ENCODE measurements at places on chromosomes 5 and 9. TPM values are rescaled to one million over a fixed set of nuclear protein-coding genes. Genes with fewer than 3 reads are reported as not detected.

The TXNDC8 gene
- not detected for total RNA-seq

- DNase-seq, result no peak
- peaks cover 40% of the 10 kb centered on the region for H3K36me3 ChIP-seq
- no peaks in the 10 kb centered on the region for H3K27me3 ChIP-seq
- no peaks in the 10 kb centered on the region for H3K4me1 ChIP-seq
- H3K27ac ChIP-seq, result no peak overlapping the region
- H3K4me3 ChIP-seq, result no peak overlapping the region
These were observed 12.5 kb downstream of the COMMD10 start for GRCh38 chr5:116097301-116097700.

The KLHL3 gene
- total RNA-seq, result 5.7 TPM

The CCDC192 gene
- not detected for total RNA-seq

The ZNG1A gene
- total RNA-seq, result 56.4 TPM

DNA sequence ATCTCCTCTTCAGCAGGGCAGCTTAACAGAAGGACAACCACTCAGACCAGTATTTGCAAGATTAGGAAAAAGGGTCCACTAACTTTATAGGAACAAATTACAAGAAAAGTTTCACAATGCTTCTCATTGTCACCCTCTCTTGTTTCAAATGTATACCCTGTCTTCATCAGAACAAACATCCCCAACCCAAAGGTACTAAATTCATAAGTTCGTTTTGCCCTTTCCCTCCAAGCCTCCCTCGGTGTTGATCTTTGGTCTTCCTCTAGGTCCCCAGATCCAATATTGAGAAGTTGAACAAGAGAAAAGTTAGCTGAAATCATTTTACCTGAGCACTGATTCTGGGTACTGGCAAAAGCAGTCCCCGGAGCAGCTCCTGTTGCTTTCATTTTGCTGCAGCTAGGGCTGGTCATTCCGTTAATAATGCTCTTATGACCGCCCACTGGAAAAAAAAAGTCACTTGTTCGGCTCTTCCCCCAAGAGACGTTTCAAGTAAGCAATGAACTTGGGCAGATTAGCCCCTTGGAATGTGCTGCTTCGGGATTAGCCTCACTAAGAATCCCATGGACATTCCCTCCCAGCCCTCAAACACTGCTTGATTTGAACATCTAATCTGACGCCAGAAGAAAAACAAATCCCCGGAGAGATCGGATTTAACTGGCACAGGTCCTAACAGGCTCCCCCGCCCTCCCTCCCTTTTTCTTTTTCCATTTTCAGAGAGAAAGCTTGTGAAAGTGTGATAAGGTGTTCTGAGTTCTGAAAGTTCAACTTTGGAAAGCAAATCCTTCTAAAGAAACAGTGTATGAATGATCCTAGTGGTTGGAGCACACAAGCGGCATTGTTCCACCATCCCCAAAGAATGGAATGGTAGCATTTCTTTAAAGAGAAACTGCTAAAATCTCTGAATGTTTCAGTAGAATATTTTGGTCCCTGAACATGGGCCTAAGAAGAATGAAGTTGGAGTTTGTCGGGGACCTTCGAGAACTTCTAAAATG is 252.5 kb downstream of the TRPM3 start:
- H3K27me3 ChIP-seq, result peaks cover 3% of the 10 kb centered on the region
- no peak overlapping the region for H3K27ac ChIP-seq
- no peaks in the 10 kb centered on the region for H3K4me1 ChIP-seq

- H3K36me3 ChIP-seq, result peaks cover 13% of the 10 kb centered on the region
- DNase-seq, result no peak
- H3K4me3 ChIP-seq, result no peak overlapping the region
- H3K4me1 ChIP-seq, result no peaks in the 10 kb centered on the region
- H3K27ac ChIP-seq, result no peak overlapping the region
These were observed 28.1 kb downstream of the SOX30 start for GRCh38 chr5:157624144-157624543.

DNA sequence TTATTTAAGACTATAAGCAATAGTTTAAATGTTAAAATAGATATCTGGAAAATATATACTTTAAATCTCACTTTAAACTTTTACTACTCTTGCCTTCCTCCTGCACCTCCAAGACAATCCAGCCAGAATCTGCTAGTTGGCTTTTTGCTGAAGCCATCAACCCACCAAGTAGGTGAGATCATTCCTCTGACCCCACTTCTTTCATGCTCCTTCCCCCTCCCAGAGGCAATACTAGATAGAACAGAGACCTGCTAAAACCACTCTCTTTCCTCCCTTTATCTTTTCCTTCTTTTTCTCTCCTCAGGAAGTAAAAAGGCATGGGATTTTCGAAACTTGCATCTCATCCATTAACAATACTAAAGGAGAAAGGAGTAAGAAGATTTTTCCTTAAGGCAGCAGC is 30.1 kb upstream of the CAMK4 start:
- H3K27ac ChIP-seq, result no peak overlapping the region
- no peak for DNase-seq
- peaks cover 4% of the 10 kb centered on the region for H3K27me3 ChIP-seq
- no peaks in the 10 kb centered on the region for H3K36me3 ChIP-seq

The MORN5 gene
- not detected for total RNA-seq

- no peak for DNase-seq
- peaks cover 4% of the 10 kb centered on the region for H3K27me3 ChIP-seq
- H3K36me3 ChIP-seq, result no peaks in the 10 kb centered on the region
- H3K4me3 ChIP-seq, result no peak overlapping the region
- no peak overlapping the region for H3K27ac ChIP-seq
- H3K4me1 ChIP-seq, result peaks cover 18% of the 10 kb centered on the region
These were observed 11.3 kb upstream of the ADRB2 start for GRCh38 chr5:148815086-148815485.

DNA sequence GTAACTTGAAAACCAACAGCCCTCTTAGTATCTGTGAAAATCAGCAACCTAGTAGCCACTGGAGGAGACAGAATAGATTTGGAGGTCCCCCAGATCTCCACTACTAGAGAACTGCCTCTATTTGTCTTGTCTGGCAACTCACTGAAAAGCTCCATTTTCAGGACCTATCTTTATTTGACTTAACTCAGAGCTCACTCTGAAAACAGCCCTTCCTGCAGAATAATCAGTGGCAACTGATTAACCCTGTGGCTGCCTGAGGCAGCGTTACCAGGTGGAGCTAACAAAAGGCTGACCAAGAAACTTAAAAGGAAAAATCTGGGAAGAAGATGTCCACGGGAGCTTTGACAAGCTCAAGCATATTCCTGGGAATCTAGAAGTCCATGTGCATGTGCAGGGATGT is 10.5 kb upstream of the IL13 start:
- H3K27me3 ChIP-seq, result no peaks in the 10 kb centered on the region
- peaks cover 60% of the 10 kb centered on the region for H3K36me3 ChIP-seq
- DNase-seq, result no peak
- no peak overlapping the region for H3K4me3 ChIP-seq

The CHSY3 gene
- total RNA-seq, result not detected

DNA sequence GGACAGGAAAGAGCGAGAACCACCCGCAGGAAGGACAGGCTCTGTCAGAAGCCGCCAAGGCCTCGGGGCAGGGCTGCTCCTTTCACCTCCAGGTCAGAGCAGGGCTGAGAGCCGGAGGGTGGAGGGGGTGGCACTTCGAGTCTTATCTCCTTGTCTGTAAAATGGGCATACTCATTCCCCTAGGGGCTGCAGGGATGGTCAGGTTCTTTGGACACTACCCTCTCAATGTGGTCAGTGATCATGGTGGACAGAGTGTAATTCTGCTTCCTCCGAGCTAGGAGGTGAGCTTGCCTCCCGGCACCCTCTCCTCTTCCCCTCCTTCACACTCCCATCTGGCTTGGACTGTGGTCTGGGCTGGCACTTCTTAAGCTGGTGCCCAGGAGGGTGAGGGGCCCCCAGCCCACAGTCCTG is 39.6 kb downstream of the RGS3 start:
- no peaks in the 10 kb centered on the region for H3K27me3 ChIP-seq
- H3K36me3 ChIP-seq, result no peaks in the 10 kb centered on the region
- H3K4me3 ChIP-seq, result no peak overlapping the region
- peaks cover 5% of the 10 kb centered on the region for H3K4me1 ChIP-seq
- DNase-seq, result no peak

DNA sequence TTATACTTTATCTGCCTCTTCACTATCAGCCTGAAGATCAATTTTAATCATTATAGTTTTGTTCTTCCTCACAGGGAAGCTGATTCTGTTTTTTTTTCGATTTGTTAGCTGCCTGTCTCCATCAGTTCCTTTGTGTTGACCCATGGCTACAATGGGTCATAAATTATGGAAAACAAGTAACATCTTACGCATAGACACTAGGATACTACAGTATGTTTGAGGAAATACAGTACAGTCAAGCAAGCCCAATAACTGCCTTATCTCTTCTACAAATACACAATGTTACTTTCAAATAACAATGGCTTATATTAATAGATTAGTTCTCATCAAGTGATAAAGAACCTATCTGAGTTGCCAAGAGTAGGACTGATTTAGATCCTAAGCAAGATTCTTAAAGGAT is 160.5 kb upstream of the FREM1 start:
- H3K27ac ChIP-seq, result no peak overlapping the region
- H3K4me3 ChIP-seq, result no peak overlapping the region
- no peak for DNase-seq
- H3K27me3 ChIP-seq, result peaks cover 2% of the 10 kb centered on the region
- no peaks in the 10 kb centered on the region for H3K36me3 ChIP-seq
- no peaks in the 10 kb centered on the region for H3K4me1 ChIP-seq

DNA sequence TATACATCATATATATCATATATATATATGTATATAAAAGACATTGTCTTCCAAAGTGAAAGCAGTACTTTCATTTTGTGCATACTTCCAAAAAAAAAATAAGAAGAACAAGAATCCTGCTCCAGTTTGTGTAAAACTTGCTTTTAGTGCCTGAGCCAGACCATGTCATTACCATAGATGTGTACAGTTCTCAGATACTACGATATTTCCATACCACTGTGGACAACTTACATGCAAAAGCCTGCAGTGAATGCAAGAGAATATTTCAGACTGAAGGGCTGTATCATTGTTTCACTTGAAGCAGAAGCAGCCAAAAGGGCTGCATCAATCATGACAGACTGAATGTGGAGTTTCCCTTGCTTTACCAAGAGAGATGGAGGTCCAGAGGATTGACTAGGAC is 72.6 kb upstream of the CYLC2 start:
- no peaks in the 10 kb centered on the region for H3K36me3 ChIP-seq
- H3K4me3 ChIP-seq, result no peak overlapping the region
- no peak overlapping the region for H3K27ac ChIP-seq
- no peak for DNase-seq

GRCh38 chr9:23665635-23666034 is 160.4 kb downstream of the ELAVL2 start:
- H3K4me3 ChIP-seq, result no peak overlapping the region
- no peaks in the 10 kb centered on the region for H3K4me1 ChIP-seq
- H3K27me3 ChIP-seq, result no peaks in the 10 kb centered on the region
- no peak overlapping the region for H3K27ac ChIP-seq
- DNase-seq, result no peak
- H3K36me3 ChIP-seq, result no peaks in the 10 kb centered on the region

DNA sequence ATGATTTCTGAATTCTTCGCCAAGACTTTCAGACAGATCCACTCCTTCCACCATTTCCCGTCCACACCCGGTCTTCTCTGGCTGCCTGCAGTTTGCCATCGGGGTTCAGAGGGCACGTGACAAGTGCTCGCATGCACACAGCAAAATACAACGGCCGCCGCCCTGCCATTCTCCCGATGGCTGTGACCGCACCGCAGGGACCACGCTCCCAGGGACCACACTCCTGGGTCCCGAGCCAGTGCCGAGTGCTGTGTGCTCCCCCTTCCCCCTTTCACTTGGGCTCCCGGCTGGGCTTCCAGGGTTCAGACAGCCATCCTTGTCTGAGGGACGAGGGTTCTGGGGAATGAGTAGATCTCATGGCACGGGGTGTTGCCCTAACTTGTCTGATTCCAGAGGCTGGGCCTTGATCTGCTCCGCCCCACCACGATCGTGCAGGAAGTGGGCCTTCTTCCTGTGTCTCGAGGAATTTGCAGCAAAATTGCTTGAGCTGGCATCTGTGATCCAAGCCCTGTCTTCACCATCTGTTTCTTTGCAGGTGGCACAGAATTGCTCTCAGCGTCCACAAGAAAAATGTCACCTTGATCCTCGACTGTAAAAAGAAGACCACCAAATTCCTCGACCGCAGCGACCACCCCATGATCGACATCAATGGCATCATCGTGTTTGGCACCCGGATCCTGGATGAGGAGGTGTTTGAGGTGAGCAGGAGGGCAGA is 59.2 kb downstream of the COL5A1 start:
- no peak overlapping the region for H3K4me3 ChIP-seq
- H3K27ac ChIP-seq, result no peak overlapping the region
- no peaks in the 10 kb centered on the region for H3K36me3 ChIP-seq

The RASA1 gene
- 22.1 TPM for total RNA-seq

DNA sequence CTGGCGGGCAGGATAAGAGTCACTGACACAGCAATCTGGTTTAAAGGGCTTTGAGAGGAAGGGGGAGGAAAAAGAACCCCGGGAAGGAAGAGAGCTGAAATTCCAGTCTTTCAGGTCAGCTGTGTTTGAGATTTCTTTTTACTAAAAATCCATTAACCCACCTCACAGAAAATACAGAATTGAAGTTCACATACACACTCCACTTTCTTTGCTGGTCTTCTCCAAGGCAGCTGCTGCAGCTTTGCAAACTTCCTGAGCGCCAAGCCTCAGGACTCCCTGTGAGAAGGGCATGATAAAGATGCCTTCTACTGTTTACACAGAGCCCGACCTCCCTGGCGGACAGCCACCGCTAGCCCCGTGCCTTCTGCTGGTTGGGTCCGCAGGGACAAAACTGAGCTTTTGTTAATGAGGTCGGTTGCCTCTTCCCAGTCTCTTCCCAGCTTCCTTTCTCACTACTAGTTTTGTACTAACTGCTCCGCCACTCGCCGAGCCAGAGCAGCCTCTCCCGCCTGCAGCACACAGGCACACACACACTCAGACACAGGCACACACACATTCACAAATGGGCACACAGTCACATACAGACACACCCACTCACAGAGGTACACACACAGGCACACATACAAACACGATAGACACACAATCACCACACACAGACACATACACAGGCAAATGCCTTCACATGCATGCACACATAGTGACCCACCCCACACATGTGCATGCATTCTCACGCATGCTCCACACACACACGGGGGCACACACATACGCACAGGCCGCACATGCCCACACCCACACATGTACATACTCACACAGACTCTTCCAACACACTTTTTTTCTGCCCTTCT is at the start of gene FREM1:
FREM1 (minus strand) TSS at position 468 of the 845 bp plus-strand sequence. CDS start 41,451 bp downstream, outside the sequence.
- no peak for DNase-seq
- no peak within 1 kb of the TSS for H3K4me3 ChIP-seq
- no peaks in the 10 kb centered on the region for H3K4me1 ChIP-seq
- H3K27ac ChIP-seq, result no peak within 1 kb of the TSS

The INSL6 gene
- total RNA-seq, result not detected

The PCDHB13 gene
- total RNA-seq, result not detected

The CDH9 gene
- total RNA-seq, result not detected

The STPG3 gene
- not detected for total RNA-seq

DNA sequence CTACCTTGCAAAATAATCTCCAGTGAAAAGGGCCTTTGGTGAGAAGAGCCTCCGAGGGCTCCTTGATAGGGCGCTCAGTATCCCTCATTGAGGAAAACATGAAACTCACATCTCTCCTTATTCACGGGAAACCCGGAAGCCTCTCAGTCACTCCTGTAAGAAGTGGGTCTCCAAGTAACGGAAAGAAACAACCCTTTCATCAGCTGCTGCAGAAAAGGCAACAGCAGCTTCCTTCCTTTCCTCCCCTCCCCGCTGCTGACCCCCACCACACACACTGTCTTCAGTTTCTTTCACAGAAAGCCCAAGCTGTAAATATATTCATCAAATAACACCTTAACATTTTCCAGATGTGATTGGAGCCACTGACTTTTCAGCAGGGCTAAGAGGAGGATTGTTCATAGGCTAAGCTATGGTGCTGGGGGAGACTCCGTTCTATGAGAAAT is 81.4 kb downstream of the C9orf152 start:
- H3K27me3 ChIP-seq, result peaks cover 7% of the 10 kb centered on the region
- no peak overlapping the region for H3K27ac ChIP-seq
- no peaks in the 10 kb centered on the region for H3K36me3 ChIP-seq
- H3K4me1 ChIP-seq, result peaks cover 6% of the 10 kb centered on the region
- no peak overlapping the region for H3K4me3 ChIP-seq
